NCI-H2029 treated with DMSO at 0.1 percent for 48 hours (cell line): ENCODE measurements at places on chromosomes 16 and 17.

GRCh38 chr17:57941384-57942370, 13.5 kb downstream of the CUEDC1 start:
- no peak for DNase-seq

GRCh38 chr17:51057534-51057933, 63.1 kb downstream of the SPAG9 start:
- DNase-seq = no peak

DNA sequence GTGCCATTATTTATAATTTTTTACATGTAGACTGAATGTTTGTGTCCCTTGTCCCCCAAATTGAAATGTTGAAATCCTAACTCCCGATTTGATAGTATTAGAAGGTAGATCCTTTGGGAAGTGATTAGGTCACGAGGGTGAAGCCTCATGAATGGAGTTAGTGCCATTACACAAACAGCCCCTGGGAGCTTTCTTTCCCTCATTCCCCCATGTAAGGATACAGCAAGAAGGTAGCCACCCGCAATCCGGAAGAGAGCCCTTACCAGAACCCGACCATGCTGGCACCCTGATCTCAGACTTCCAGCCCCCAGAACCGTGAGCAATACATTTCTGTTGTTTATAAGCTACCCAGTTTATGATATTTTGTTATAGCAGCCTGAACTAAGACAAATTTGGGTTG, 143.2 kb downstream of the NPIPB5 start:
- no peak for DNase-seq

DNA sequence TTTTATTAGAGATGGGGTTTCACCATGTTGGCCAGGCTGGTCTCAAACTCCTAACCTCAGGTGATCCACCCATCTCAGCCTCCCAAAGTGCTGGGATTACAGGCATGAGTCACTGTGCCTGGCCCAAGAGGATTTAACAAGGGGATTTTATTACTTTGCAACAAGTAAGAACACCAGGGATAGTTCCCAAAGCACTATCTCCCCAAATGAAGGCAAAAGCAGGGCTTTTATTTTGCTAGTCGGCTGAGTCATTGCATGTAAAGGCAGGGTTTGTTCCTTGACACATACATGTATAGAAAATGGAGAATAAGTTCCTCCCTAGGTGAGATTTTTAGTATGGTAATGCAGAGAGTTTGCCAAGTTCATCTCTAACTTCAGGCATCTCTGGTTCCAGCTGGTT, 24.0 kb downstream of the REXO5 start:
- no peak for DNase-seq

DNA sequence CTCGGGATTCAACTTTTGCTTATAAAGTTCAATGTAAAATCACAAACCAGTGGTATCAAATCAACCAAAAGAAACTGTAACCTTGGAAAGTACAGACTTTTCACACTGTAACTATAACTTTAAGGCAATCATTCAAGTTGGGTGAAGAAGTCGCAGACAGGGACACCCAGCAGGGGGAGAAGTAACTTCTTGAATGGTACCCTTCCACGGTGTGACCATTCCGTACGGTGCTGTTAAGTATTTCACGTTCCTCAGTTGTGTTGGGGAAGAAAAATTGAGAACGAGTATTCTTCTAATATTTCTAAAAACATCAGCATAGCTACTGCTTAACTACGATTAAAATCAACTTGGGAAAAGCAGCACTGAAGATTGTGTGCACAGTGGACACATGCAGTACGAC, 55.8 kb downstream of the MYH10 start:
- no peak for DNase-seq

DNA sequence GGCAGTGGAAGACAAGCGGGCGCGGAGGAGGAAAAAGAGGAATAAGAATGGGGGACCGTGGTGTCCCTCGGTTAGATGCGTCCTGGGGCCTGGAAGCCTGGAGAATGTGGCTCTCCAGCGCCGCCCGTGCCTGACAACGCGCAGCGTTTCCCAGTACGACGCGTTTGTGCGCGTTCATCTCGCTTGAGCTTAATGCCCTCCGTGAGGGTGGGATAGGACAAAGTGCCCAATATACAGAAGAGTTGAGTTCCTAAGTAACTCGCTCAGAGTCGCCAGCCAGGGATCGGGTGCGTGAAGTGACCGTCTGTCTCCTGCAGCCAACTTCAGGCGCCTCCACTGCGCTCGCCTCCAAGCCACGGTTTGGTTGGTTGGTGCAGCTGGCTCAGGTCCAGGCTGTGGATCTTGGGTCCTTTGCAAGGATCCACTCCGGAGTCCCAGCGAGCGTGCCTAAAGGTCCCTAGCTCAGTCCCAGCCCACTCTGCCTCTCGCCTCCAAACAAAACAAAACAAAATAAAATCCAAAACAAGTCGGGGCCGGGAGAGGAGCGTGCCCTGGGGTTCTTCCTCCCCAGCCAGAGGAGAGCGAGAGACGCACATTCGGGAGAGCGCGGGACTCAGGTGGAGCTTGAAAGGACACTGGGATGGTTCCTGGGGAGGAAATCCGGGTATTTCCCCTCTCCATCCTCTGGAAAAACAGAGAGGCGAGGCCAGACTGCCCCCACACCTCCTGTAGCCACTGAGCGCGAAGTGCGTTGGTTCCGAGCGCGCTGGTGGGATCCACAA, 974 bp downstream of the GALR2 start:
- no peak for DNase-seq

DNA sequence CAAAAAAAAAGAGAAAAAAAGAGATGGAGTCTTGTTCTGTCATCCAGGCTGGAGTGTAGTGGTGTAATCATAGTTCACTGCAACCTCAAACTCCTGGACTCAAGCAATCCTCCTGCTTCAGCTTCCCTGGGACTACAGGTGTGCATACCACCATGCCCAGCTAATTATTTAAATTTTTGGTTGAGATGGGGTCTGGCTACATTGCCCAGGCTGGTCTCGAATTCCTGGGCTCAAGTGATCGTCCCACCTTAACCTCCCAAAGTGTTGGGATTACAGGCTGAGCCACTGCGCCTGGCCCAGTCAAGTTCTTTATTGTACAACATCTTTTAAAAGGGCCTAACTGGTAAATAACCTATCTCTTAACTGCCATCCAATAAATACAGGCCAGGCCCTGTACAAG, 6.1 kb upstream of the RANGRF start:
- no peak for DNase-seq

- DNase-seq = no peak
These were observed 13.4 kb downstream of the RTN4RL1 start for GRCh38 chr17:2011411-2012371.

DNA sequence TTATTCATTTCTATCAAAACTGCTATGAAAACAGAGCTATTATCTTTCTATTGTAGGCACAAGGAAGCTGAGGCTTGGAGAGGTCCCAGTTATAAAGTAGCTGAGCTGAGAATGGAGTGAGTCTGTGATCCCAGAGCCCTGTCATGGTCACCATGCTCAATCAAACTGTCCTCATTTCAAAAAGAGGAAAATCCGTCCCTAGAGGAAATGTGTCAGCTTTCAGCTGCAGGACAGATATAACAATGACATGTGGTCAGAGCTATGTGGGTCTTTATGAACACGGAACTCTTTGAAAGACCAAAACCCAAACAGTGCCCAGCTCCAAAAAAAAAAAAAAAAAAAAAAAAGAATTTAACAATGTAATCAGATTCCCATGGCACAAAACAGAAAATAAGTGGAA, 266.1 kb downstream of the XYLT1 start:
- DNase-seq = no peak

- no peak for DNase-seq
These were observed 7.0 kb upstream of the C1QTNF8 start for GRCh38 chr16:1102921-1103635.

- no peak for DNase-seq
These were observed 218.0 kb downstream of the C16orf95 start for GRCh38 chr16:87098976-87099720.

GRCh38 chr16:80587071-80587470, 46.3 kb downstream of the DYNLRB2 start:
- no peak for DNase-seq

GRCh38 chr17:69575346-69575761, 160.9 kb downstream of the MAP2K6 start:
- peak; percentile 52 for DNase-seq

GRCh38 chr17:58083491-58084316, 485 bp downstream of the DYNLL2 start:
- no peak for DNase-seq

DNA sequence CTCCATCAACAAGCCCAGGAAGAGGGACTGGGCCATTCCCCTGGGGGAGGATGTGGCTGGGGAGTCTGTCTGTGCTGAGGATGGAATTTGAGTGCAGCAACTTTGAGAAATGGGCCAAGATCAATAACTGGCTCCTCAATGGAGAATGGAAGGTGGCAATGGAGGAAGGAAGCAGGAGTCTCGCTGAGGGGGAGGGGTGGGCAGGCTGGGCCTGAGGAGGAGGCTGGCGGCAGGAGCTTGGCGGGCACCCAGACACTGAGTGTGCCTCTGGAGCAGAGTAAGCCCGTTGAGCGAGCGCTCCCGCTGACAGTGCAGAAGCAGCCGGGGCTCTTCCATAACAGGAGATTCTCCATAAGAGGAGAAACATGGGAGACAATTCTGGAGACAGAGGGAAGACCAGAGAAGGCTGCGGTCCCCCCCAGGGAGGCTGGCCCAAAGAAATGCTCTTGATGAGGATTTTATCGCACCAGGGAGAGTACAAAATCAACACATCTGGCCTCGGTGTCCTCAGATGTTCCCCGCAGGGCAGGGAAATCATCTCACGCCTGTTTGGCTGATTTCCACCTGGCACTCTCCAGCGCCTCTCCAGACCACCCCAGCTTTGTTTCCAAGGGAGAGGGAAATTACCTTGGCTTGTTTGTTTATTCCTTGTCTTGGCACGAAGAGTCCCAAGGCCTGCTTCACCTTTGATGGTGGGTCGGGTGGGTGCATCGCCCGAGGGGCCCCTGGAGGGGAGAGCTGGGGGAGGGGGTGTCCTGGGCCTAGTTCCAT, 2.8 kb upstream of the MMP15 start:
- DNase-seq = peak; percentile 71

GRCh38 chr17:3921006-3921405, 4.7 kb upstream of the P2RX1 start:
- DNase-seq = no peak

DNA sequence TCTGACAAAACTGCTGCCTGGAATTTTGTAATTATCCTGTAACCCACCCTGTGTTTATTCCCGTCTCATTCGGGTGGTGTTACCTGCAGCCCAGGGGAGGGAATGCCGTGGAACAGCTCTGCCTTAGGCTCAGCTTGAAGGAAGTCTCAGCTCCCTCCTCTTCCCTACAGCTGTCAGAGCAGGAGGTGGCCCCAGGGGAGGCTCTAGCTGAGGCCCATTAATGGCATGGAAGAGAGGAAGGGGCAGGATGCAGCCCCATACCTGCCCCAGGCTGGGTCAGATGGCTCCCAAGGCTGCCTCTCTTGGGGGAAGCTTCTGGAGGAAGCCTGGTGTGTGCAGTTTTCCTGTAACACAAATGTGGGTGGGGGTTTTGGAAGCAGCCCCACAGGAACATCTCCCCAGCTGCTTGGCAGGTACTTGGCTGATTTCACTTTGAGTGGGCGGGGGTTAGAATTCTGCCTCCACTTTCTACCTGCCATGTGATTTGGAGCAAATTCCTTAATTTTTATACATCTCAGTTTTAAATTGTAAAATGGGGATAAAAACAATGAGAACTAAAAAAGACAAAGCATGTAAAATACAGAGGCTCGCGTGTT, 103.9 kb downstream of the MGAT5B start:
- no peak for DNase-seq

DNA sequence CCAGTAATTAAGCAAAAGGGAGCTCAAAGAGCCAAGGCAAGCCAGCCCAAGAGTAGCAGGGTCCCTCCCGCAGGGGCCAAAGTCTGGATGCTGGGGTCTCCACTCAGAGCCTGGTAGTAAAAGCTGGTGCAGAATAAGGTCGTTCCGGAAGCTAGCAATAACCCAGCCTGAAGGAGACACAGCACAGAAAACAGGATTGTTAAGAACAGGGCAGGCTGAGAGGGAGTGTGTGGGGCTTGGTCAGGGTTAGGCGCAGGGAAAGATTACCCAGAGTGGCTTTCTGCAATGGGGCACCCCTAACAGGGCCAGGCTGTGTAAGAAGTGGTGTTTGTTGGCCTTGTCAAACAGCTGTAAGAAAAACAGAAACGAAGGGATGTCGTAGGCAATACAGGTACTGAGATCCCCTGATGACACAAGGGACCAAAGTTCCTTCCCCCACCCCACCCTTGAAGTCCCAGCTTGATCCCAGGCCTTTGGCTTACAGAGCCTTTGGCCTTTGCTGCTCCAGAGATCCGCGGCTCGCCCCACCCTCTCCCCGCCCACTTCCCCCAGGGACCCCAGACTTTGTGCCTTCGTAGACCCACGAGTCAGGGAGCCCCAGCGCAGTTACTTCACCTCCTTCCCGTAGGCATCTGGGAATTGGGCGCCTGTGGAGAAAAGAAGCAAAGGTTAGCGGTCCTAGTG, 712 bp downstream of the TMEM256 start:
- no peak for DNase-seq

DNA sequence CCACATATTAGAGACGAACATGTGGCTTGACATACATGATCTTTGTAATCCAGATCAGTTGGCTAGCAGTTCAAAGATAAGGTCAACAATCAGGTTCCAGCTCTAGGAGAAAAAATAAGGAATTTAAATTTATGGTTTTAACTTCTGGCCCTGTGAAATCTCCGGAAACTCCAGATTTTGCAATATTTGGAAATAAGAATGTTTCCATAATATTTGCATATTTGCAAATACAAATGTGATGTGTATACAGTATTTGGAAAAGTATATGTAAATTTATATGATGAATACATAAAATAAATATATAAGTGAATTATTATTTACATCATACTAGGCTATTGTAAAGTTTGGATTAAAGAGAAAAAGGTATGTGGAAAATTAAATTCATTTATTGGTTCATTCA, 97.1 kb downstream of the KCNJ2 start:
- no peak for DNase-seq

GRCh38 chr16:50509521-50510341, 38.5 kb upstream of the NKD1 start:
- no peak for DNase-seq

GRCh38 chr17:19261426-19261825, 24.3 kb downstream of the EPN2 start:
- DNase-seq = no peak

- DNase-seq = no peak
These were observed 40.8 kb downstream of the CYB5B start for GRCh38 chr16:69465083-69465721.
